ENCODE measurements at places on chromosomes 12 and 14. TPM values are rescaled to one million over a fixed set of nuclear protein-coding genes. Genes with fewer than 3 reads are reported as not detected.

Gene CAPZA3
- total RNA-seq = not detected

DNA sequence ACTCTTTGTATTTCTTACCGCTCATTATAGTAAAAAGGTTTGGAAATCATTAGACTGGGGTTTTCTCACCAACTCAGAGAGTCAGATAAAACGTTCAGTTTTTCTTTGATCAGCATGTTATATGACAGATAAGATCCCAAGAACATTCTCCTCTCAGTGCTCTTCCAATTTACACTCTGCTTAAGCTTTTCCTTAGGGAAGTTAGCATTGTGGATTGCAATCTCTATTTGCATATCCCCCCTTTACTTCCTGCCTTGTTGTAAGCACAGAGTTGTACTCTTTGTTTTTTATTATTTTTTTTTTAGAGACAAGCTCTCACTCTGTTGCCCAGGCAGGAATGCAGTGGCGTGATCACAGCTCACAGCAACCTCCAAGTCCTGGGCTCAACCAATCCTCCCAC is 11.4 kb upstream of the CFAP54 start:
- DNase-seq = no peak

GRCh38 chr14:73913256-73913655 is 26.6 kb downstream of the ZNF410 start:
- DNase-seq = no peak

GRCh38 chr14:64040044-64040443 is 187.2 kb downstream of the SYNE2 start:
- no peak for DNase-seq

Gene FLVCR2
- total RNA-seq = 0.75 TPM

DNA sequence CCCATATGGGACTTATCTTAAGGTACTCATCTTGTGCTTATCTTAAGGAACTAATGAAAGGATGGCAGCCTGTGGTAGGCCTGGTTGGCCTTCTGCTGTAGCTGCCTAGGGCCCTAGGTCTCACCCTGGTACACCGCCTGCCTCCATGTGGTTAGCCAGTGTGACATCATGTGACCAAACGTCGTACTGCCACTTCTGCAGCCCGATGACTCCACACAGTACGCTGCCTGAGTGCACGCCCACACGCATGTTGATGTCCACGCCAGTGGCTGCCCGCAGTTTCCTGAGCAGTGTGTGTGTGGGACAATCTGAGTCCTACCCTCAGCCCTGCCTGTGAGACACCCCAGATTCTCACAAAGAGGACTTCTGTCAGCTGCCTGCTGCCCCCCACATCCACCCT is 5.1 kb downstream of the ADCY4 start:
- DNase-seq = no peak

DNA sequence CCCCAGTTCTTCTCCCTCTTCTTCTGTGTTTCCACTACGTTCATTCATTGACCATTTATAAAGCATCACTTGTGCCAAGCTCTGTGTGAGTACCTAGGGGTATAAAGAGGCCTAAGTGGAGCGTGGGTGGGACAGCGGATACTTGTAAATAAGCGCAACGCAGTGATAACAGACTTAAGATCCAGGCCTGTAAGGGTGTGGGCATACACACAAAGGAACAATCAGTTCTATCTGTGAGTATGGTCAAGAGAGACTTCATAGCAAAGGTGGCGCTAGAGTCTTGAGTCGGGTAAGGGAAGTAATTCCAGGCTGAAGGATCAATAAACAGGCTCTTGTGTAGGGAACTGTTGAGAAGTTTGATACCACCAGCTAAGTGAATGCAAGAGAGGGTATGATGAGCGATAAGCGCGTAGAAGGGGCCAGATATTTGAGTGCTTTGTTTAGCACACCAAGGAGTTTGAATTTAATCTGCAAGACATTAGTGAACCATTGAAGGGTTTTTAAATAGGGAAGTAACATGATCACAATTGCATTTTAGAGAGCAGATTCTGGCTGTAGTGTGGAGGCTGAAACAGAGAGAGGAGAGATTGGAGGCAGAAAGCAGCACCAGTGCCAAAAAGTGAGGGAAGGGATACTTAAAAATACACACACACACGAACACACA is 1.0 kb upstream of the GXYLT1 start:
- DNase-seq = no peak

- DNase-seq = no peak
Observed at GRCh38 chr14:23530375-23531055, 21.1 kb downstream of the ZFHX2 start.

Gene KRT77
- total RNA-seq = not detected

Gene ERH
- total RNA-seq = 107 TPM

Gene RNU4-1
- not detected for total RNA-seq

Gene LHX5
- total RNA-seq = 0.50 TPM

DNA sequence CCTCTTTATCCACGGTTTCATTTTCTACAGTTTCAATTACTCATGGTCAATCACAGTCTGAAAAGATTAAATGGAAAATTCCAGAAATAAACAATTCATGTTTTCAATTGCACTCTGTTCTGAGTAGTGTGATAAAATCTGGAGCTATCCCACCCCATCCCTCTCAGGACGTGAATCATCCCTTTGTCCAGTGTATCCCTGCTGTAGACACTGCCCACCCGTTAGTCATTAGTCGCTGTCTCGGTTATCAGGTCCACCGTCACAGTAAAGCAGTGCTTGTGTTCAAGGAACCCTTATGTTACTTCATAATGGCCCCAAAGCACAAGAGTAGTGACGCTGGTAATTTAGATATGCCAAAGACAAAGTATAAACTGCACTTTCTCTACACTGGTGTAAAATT is 141.0 kb upstream of the LMNTD1 start:
- no peak for DNase-seq

- DNase-seq = no peak
Observed at GRCh38 chr12:93107514-93108312, 178.6 kb upstream of the EEA1 start.

Gene SRRM4
- total RNA-seq = 0.42 TPM

GRCh38 chr12:79161249-79161934 is 296.8 kb downstream of the SYT1 start:
- DNase-seq = no peak

DNA sequence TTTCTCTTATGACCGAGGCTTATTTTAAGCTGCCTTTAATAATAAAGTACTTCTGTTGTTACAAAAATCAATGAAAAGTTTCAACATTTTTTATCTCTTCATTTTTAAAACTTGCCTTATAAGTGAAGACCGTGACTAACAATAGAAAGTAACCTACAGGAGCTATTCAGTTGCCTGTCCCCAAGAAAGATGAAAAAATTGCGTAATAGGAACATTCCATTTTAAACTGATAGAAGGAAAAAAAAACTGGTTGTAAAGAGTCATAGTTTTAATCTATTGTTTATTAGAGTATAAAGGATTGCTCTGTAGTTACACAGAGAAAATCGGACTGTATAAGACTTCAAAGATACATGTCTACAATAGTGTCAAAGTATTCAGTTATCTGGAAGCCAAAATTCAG is 83.3 kb downstream of the DAAM1 start:
- DNase-seq = no peak

GRCh38 chr12:70415987-70416386 is 49.9 kb downstream of the KCNMB4 start:
- no peak for DNase-seq

Gene APAF1
- 15.7 TPM for total RNA-seq

Gene ACRBP
- 0.89 TPM for total RNA-seq

Gene OR10A7
- not detected for total RNA-seq

Gene SMOC1
- 2.7 TPM for total RNA-seq

GRCh38 chr14:44405011-44405486 is 102.0 kb downstream of the FSCB start:
- no peak for DNase-seq

All from kidney epithelial cell (primary cell).